ENCODE measurements at places on chromosomes 5 and 9.

- no peak for DNase-seq
These were observed 15.4 kb upstream of the ANGPTL2 start for GRCh38 chr9:127137640-127138360.

DNA sequence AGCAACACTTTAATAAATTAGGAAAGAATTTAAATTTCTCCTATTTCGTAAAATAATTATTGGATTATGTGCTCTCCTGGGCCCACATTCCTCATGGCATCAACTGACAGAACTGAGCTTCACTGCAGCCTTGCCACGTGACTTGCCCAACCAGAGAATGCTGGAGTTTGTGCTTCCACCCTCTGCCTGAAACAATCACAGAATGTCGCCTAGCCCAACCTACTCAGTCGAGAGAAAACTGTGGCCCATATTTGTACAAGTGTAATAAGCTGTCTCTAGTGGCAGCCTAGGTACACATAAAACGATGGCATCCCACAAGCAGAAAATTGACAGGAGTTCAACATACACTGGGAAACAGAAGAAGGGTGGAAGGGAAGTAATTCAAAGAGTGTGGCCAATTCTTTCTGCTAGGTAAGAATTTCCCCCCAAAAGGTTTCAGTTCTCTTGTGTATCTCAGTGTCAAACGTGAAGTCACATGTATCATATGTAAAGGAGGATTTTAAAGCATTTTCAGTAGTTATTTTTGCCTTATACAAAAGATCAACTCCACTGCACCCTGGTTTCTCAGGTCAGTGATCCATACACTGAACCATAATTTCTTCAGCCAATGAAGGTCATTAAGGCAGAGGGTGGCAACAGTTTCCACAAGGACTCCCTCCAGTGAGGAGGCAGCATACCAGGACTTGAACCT is 41.7 kb downstream of the ZNF608 start:
- DNase-seq = no peak

- no peak for DNase-seq
These were observed 5.8 kb downstream of the DCANP1 start for GRCh38 chr5:135441350-135441831.

DNA sequence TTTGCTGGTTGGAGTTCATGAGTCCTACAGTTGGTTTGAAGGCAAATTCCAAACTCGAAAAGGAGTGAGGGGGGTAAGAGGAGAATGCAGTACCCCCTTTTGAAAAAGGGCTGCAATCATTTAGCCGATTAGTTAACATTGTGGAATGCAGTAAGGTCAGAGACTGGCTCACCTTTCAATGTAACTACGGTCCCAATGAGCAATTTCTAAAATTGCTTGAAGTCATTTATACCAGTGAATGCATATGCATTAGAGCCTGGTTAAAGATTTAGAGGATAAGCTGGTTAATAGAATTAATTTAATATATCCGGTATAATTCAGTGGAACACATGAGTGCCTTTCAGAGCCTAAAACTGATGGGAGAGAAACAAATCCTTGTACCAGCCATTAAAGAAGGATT is 172.6 kb upstream of the PAPPA start:
- no peak for DNase-seq

DNA sequence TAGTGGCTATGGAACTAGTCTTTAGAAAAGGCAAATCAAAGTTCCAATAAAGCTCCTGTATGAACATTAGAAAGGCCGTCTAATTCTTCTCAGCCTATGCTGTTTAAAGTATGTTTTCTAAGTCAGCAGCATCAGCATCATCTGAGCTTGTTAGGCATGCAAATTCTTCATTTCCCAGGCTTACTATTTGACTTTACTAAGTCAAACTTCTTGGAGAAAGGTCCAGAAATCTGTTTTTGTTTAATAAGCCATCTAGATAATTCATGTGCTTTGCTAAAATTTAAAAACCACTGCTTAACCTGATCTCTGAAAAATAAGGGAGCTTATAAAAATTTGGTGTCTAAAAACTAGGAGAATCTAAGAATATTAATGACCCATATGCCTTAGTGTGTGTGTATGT is 200.2 kb upstream of the SGCD start:
- no peak for DNase-seq

DNA sequence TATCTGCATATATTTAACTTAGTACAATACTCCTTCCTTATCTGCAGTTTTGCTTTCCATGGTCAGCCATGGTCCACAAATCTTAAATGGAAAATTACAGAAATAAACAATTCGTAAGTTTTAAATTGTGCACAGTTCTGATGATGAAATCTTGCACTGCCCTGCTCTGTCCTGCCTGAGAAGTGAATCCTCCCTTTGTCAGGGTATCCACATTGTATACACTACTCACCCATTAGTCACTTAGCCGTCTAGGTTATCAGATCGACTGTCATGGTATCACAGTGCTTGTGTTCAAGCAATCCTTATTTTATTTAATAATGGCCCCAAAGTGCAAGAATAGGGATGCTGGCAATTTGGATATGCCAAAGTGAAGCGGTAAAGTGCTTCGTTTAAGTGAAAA is 8.3 kb upstream of the YTHDC2 start:
- DNase-seq = no peak

DNA sequence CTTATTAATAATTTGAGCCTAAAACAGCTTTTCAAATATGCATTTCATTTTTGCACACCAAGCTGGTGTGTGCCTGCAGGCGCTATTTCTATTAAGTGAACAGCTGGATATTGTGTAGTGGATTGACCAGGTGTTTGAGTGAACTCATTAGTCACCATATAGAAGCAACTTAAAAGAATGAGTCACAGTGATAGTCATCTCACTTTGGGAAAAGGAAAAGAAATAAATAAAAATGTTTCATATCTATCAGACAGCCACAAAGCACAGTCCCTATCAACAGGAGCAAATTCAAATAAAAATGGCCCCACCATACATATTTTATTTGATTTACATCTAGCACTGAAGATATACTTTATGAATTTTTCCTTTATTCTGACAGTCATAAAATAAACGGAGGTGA is 456.5 kb upstream of the CDH9 start:
- no peak for DNase-seq

- no peak for DNase-seq
These were observed 123.3 kb downstream of the ZSWIM6 start for GRCh38 chr5:61455179-61456006.

- DNase-seq = no peak
These were observed 123.8 kb upstream of the LIFR start for GRCh38 chr5:38680094-38680825.
